ENCODE measurements at places on chromosomes 7 and 10.

DNA sequence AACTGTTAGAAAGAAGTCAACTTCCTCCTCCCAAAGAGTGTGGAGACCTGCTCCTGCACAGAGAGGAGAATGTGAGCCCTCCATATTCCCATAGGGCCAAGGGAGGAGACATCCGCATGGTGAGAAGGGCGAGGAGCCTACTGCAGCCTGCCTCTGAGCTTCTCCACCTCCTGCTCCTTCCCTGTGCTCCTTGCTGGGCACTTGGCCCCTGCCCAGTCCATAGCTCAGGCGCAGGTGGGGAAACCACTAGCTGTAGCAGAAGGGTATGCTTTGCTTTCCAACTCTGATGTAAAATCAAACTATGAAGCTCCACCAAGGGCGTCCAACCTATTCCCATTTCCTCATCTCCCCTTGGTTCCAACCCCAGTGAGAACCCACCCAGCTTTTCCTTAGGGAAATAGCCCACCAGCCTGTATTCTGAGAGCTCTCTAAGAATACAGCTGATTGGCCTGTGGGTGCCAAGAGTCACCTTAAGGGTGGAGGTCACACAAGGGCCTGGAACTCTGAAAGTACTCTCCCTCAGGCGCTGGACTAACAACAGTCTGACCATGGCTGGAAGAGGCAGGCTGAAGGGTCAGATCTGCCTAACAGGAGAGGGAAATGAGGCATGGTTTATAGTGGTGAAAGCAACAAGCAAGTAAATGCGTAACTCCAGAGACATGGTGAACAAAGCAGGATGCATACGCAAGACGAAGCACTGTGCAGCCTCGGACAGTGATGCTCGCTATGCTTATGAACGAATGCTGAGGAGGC, 13.9 kb downstream of the ZNF488 start:
- DNase-seq: no peak

DNA sequence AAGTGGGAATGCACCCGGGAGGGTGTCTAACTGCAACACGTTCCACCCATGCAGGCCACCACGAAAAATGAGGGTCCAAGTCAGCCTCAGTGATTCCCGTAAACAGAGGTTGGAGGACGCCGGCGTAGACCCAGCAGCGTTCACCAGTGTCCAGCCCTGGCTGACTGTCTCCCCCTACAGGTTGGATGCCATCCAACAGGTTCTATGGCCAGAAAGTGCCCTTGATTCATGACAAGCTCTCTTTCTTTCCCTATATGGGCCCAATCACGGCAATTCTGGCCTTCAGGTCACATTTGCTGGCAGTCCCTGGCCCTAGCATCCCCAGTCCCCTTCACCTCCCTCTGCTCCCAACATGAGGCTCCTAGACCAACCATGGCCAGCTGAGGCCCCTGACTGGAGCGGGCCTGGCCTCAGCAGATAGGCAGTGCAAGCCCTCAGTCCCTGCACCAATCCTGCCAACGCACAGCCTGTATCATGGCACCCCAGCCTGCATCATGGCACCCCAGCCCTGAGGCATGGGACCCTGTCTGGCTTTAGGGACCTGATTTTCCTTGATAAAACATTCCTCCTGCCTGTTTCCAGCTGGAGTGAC, 227.4 kb downstream of the GRID1 start:
- DNase-seq: no peak

GRCh38 chr10:79293841-79294581, 53.3 kb upstream of the PPIF start:
- no peak for DNase-seq

DNA sequence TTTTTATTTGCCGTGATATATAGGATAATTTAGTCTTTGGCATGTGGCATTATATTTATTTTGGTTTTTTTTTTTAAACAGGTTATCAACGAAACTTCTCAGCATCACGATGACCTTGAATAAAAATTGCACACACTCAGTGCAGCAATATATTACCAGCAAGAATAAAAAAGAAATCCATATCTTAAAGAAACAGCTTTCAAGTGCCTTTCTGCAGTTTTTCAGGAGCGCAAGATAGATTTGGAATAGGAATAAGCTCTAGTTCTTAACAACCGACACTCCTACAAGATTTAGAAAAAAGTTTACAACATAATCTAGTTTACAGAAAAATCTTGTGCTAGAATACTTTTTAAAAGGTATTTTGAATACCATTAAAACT, 9.1 kb downstream of the VIM start:
- DNase-seq: no peak

DNA sequence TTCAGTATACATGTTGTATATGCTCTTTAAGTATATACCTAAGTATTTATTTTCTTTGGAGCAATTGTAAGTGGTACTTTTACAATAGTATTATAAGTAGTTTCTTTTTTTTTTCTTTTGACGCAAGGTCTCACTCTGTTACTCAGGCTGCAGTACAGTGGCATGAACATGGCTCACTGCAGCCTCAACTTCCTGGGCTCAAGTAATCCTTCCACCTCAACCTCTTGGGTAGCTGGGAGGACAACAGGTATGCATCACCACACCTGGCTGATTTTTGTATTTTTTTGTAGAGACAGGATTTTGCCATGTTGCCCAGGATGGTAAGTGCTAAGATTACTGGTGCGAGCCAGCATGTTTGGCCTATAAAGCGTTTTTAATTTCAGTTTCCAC, 13.7 kb upstream of the CDCA7L start:
- no peak for DNase-seq

DNA sequence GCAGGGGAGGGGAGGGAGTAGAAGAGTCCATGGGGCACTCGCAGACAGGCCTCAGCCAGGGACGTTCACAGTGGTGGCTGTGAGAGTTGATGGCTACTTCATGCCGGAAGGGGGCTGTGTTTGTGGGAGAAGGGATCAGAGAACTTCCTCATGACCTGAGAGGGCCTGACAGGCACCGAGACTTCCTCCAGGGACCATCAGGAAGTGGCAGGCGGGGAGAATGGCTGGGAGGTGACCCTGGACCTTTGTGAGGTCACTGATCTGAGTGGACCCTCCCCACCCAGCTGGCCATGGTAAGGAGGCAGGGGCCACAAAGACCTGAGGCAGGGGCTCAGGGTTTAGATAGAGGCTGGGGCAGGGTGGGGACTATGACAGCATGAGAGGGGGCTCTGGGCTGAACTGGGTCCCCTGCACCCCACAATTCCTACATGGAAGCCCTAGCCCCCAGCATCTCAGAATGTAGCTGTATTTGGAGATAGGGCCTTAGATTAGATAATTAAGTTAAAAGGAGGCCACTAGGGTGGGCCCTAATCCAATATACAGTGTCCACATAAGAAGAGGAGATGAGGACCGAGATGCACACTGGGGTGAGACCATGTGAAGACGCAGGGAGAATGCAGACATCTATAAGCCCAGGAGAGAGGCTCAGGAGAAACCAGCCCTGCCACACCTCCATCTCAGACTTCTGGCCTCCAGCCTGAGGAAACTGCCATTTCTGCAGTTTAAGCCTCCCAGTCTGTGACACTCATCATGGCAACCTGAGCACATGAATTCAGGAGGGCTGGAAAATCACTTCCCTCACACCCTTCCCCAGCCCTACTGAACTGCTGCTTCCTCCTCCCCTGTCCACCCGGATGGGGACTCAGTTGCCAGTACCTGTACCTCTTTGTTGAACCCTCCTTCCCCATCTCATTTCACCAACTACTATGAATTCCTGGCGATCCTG, 273.9 kb upstream of the ZNF32 start:
- no peak for DNase-seq

DNA sequence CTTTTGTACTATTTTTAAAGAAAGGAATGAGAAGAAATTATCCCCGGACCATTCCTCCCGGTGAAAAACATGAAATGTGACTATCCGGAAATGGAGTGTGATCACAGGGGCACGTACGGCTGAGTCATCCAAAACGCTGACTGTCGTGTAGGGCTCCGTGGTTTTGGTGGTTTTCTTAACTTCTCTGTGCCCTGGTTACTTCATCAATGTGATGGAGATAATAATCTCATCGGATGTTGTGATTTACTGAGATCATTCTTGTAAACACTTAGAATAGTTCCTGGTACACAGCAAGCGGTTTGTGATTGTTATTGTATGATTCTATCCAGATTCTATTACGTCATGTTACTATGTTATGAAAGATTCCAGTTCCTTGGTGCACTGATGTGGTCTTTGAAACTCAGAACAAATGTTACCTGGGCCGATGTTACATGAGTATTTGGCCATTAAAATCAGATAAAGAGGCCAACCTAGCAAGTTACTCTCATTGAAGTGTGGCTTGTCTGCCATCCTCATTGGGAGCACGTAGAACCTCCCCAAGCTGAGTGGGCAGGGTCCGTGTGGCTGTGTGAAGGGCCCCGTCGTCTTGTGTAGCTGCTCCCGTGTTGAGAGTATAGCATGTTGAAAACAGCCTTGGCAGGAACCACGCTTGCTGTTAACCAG, 99.5 kb downstream of the CAMK1D start:
- peak; percentile 38 for DNase-seq

DNA sequence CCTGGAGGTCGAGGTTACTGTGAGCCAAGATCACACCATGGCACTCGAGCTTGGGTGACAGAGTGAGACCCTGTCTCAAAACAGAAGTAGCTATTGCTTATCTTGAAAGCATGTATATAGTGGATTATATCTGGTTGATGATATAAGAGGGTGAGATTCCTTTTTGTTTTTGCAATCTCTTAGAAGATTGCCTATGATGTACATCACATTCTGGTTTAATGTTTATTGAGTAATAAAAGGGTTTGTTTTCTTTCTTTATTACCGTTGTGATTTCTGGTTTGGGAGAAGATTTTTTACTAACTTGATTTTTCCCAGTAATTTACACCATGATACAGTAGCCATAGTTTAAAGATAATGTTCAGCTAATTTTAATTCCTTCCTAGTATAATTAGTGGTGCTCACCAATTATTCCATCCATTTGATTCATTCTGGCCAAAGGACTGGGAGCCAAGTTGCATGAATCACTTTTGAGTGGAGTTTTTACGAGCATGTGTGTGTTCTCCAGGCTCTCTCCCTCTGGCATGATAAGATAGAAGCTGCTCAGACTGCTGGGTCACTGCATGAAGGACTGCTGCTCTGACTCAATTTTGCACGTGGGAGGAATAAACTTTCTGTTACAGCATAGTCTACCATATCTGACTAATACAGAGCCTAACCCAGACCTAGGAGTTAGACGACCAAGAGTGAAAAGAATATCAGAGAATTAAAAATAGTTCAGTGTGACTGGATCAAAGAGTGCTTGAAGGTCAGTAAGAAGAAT, 13.5 kb upstream of the TSPAN13 start:
- DNase-seq: no peak

DNA sequence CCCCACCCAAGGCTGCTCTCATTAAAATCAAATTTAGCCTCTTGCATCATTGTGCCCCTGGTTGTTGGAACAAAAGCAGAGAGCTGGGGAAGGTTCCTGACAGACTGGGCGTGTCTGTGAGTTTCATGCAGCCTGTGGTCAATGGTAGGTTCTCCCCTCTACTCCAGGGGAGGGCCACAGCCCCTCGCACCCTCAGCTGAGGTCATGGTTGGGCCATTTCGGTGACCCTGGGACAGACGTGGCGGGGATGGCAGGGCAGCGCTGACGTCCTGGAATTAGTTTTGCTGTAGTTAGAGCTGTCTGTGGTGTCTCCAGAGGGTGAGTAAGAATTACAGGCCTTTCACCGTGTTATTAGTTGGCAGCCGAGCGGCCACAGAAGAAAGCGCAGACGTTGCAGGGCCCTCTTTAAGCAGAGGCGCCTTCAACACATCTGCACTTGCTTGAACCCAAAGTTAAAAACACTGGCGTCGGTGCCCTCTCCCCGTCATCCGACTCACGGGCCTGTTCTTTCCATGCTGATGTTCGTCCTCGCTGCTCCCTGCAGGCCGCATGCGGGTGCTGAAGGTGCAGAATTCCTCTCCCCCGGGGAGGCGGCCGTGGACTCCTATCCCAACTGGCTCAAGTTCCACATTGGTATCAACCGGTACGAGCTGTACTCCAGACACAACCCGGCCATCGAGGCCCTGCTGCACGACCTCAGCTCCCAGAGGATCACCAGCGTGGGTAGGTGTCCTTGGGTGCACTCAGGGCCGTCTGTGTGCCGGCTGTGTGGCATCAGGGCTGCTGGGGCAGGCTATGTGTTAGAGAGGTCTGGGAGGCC, 2.8 kb downstream of the FAM20C start:
- no peak for DNase-seq

DNA sequence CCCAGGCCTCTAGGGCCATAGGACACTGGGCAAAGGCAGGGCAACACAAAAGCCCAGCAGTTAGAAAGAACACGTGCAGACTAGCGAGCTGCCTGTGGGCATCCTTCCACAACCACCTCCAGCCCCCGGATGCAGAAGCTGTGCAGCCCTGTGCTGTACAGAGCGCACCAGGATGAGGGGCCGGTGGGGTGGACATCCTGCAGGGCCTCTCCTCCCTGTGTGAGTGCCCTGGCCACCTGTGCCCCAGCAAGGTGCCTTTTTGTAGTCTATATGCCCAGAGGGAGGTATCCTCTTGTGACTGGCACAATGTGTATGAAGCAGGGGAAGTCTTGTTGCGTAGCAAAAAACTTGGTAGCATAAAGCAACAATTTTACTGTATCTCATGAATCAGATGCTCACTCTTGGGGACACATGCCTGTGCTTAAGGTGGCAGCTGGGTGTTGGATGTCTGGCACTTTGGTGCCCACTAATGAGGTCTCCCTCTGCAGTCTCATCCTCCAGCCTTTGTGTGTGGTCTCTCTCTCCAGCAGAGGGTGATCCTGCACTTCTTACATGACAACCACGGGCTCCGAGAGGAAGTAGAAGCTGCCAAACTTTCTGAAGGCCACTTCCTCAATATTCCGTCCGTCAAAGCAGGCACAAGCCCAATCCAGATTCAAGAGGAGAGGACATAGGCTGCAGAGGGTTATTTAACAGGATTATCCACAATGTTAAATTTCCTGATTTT, 8.7 kb downstream of the NCAPG2 start:
- no peak for DNase-seq

GRCh38 chr10:51367127-51367526, 292.8 kb downstream of the PRKG1 start:
- DNase-seq: no peak

DNA sequence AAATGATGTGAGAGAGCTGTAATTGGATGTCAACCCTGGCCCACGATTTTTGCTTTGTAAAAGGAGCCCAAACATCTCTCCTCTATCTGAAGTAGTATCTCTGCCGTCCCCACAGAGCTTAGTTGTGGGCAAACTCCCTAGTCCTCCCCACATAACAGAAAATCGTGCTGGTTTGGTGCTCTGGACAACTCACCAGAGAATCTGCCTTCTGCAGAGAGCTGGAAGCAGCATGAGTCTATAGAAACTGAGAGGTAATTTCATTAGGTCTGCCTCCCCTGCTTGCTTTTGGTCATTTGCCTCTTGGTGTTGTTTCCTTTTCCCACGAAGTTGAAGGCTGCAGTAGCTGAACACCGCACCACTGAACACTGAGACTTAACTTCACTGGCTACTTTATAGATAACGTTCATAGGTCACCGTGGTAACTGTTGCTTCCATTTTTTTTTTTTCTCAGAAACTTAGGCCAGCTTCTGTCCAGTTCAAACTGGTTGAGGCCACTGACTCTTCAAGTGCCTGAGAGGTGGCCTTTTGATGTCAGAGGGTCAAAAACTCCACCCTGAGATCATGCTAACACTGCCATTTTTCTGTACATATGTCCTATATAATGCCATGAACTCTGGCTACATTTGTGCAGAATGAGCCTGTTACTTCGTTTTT, 3.3 kb upstream of the CDCA7L start:
- DNase-seq: no peak

GRCh38 chr7:28626624-28627262, 214.4 kb downstream of the CREB5 start:
- DNase-seq: peak; percentile 16
